ENCODE measurements at places on chromosomes 5 and 9. TPM values are rescaled to one million over a fixed set of nuclear protein-coding genes. Genes with fewer than 3 reads are reported as not detected.

The PAX5 gene
- total RNA-seq: 0.08 TPM

- no peak for DNase-seq
- H3K27me3 ChIP-seq: no peaks in the 10 kb centered on the region
- H3K36me3 ChIP-seq: no peaks in the 10 kb centered on the region
Observed at GRCh38 chr5:68748101-68748500, 345.7 kb upstream of the SLC30A5 start.

DNA sequence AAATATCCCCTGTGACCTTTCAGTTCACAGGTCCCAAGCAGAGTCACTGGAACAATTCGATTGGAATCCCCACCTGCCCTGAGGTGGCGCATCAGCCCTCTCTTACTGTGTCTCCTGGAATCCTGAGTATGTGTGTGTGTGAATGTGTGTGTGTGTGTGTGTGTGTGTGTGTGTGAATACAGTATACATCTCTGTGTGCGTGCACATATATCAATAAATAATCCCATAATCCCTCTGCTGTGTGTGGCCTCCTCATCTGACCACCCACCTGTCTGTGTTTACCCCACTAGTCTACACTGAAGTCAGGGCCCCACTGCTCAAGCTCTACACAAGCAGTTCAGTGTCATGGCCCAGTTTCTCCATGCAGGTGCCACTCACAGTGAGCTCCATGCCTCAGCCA is 187.4 kb downstream of the ERCC6L2 start:
- no peaks in the 10 kb centered on the region for H3K4me1 ChIP-seq
- H3K36me3 ChIP-seq: no peaks in the 10 kb centered on the region
- DNase-seq: no peak
- no peaks in the 10 kb centered on the region for H3K27me3 ChIP-seq

- H3K27ac ChIP-seq: peak within 1 kb of the TSS; percentile 32
- H3K27me3 ChIP-seq: no peaks in the 10 kb centered on the region
- H3K36me3 ChIP-seq: no peaks in the 10 kb centered on the region
- peak; percentile 34 for DNase-seq
Observed at GRCh38 chr9:73151653-73152542, at the start of gene ANXA1. ANXA1 (plus strand) TSS chr9:73151865; CDS start chr9:73158536, 6,671 bp downstream.

- no peak overlapping the region for H3K27ac ChIP-seq
- no peaks in the 10 kb centered on the region for H3K36me3 ChIP-seq
- no peak overlapping the region for H3K4me3 ChIP-seq
- DNase-seq: no peak
Observed at GRCh38 chr5:176732306-176732705, 78.1 kb upstream of the UNC5A start.

The PDCD1LG2 gene
- total RNA-seq: 0.15 TPM

DNA sequence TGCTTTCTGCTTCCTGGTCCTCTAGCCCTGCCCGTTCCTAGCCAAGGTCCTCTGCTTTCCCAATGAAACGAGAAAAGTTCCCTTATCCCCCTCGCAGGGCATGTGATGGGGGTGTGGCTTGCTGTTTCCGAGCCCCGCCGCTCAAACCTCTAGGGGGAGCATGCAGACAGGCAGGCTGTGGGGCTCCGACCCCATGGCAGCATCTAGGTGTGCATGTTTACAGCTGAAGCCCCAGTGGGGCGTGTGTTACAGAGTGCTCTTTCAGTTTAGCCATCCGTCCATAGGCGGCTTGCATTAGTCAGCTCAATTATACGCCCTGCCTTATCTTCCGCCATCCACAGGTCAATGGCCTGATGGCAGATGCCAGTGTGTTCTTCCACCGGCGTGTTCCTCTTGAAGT is 48.3 kb upstream of the SPATA31E1 start:
- no peaks in the 10 kb centered on the region for H3K27me3 ChIP-seq
- H3K4me3 ChIP-seq: no peak overlapping the region
- DNase-seq: peak; percentile 27
- H3K4me1 ChIP-seq: no peaks in the 10 kb centered on the region
- no peaks in the 10 kb centered on the region for H3K36me3 ChIP-seq

- no peaks in the 10 kb centered on the region for H3K36me3 ChIP-seq
- no peak for DNase-seq
- no peaks in the 10 kb centered on the region for H3K4me1 ChIP-seq
- H3K4me3 ChIP-seq: no peak overlapping the region
- H3K27me3 ChIP-seq: no peaks in the 10 kb centered on the region
Observed at GRCh38 chr9:15944341-15944740, 391.5 kb downstream of the CCDC171 start.

DNA sequence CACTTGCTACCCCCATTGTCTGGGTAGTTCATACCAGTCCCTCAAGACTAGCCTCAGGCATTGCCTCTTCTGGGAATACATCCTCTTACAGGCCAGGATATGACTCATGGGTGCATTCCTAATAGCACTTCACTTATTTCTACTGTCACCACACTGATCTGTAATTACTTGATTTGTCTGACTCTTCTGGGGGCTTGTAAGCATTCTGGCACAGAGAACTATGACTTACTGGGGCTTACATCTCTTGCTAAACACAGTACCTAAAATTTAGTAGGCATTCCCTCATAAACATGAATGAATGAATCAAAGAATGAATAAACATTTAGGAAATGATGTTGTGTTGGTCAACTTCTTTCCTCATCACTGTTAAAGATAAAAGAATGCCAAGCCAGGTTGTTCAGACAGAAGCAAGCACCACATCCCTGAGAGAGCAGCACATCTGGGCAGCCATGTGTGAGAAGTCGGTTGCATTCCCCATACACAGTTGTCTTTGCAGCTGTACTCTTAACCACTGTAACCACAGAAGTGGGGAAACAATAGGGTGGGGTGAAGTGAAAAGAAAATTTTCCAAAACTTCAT is 27.6 kb downstream of the IL7R start:
- no peaks in the 10 kb centered on the region for H3K27me3 ChIP-seq
- no peak for DNase-seq
- no peak overlapping the region for H3K4me3 ChIP-seq
- H3K4me1 ChIP-seq: no peaks in the 10 kb centered on the region
- H3K27ac ChIP-seq: no peak overlapping the region

The UBAP2 gene
- total RNA-seq: 26.9 TPM

DNA sequence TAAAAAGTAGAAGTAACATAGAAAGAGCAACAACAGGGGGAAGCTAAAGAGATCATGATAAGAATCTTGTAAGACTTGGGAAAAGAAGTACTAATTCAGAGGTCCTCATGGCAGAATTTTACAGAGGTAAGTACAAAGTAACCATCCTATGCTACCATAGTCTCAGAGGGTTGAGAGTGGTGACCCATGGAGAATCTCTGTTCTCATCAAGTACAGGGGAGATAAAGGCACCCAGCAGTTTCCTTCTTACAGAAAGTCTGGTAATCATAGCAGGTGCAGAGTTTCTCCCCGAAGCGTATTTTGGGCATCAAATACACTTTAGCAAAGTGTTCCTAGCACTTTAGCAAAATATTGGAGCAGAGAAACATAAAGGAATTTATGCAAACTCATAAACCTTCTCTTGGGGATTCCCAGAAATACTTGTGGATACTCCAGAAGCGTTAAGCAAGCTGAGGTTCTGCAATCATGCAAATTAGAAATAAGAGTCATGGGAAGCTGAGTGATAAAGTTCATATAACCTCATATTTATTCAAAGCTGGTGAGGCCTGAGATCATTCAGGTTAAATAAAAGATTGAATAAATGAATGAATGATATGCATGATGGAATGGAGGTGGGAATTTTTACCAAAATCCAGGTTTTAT is 101.0 kb upstream of the SMC2 start:
- no peak for DNase-seq
- no peaks in the 10 kb centered on the region for H3K27me3 ChIP-seq
- no peaks in the 10 kb centered on the region for H3K4me1 ChIP-seq
- H3K36me3 ChIP-seq: no peaks in the 10 kb centered on the region
- no peak overlapping the region for H3K27ac ChIP-seq
- H3K4me3 ChIP-seq: no peak overlapping the region

- no peaks in the 10 kb centered on the region for H3K36me3 ChIP-seq
- DNase-seq: no peak
- no peaks in the 10 kb centered on the region for H3K27me3 ChIP-seq
- H3K4me1 ChIP-seq: no peaks in the 10 kb centered on the region
Observed at GRCh38 chr5:18807256-18808149, 1173.2 kb downstream of the TAF11L14 start.

- H3K4me1 ChIP-seq: no peaks in the 10 kb centered on the region
- H3K27ac ChIP-seq: no peak overlapping the region
- H3K4me3 ChIP-seq: no peak overlapping the region
- DNase-seq: no peak
Observed at GRCh38 chr5:1014346-1014745, 5.7 kb downstream of the NKD2 start.

- H3K27ac ChIP-seq: no peak overlapping the region
- no peak for DNase-seq
- H3K36me3 ChIP-seq: no peaks in the 10 kb centered on the region
- H3K4me3 ChIP-seq: no peak overlapping the region
- no peaks in the 10 kb centered on the region for H3K27me3 ChIP-seq
- H3K4me1 ChIP-seq: no peaks in the 10 kb centered on the region
Observed at GRCh38 chr5:11588803-11589202, 315.4 kb downstream of the CTNND2 start.

DNA sequence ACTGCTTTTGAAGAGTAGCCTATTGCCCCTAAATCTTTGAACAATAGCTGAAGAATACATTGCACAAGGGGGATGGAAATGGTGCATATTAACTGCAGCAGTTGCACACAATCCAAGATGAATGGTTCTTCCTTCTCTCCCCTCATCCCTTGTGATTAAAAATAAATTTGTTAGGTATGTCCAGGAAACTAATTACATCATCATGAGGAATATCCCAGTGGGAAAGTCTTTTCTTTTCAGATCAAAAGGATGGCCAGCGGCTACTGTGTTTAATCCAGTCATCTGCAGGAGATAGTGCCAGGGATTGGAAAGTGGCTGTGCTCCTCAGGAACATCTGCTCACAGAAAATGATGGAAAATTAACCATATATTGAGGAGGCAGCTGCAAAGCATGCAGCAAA is 508.4 kb upstream of the SEMA6A start:
- H3K27ac ChIP-seq: no peak overlapping the region
- H3K4me1 ChIP-seq: no peaks in the 10 kb centered on the region
- H3K27me3 ChIP-seq: no peaks in the 10 kb centered on the region
- no peak for DNase-seq
- H3K4me3 ChIP-seq: no peak overlapping the region
- H3K36me3 ChIP-seq: no peaks in the 10 kb centered on the region

GRCh38 chr5:59356813-59357380 is 536.6 kb downstream of the PDE4D start:
- no peak for DNase-seq
- H3K27me3 ChIP-seq: no peaks in the 10 kb centered on the region
- no peaks in the 10 kb centered on the region for H3K4me1 ChIP-seq
- H3K4me3 ChIP-seq: no peak overlapping the region

- no peaks in the 10 kb centered on the region for H3K4me1 ChIP-seq
- H3K27ac ChIP-seq: no peak overlapping the region
- H3K36me3 ChIP-seq: no peaks in the 10 kb centered on the region
- H3K4me3 ChIP-seq: no peak overlapping the region
Observed at GRCh38 chr5:33408816-33409215, 31.9 kb upstream of the TARS1 start.

DNA sequence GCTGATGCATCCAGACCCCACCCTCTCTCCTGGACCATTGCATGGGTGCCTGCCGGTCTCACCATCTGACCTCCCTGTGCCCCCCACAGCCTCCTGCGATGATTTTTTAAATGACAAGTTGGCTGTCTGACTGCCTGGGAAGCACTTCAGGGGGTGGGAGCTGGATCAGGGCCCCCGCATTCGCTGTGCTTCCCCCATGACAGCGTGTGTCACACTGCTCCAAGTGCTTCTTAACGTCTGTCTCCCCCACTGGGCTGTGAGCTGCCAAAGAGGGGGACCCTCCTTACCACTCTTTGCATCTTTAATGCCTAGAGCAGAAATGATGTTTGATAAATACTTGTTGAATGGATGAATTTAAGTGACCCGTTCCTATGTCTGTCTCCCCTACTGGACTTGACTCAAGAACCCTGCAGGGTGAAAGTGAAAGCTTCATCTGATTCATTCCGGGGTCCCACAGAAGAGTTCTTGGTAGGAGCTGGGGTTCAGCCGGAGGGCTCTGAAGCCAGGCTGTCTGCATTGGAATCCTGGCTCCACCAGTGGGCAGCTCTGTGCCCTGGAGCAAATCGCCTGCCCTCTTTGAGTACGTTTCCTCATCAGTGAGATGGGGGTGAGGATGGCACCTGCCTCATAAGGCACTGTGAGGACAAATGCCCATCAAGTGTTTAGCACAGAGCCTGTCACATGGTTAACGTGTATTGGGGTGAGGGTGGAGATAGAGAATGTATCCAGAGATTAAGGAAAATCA is 7.6 kb upstream of the EGR1 start:
- H3K27me3 ChIP-seq: no peaks in the 10 kb centered on the region
- H3K36me3 ChIP-seq: no peaks in the 10 kb centered on the region
- DNase-seq: no peak
- H3K4me1 ChIP-seq: no peaks in the 10 kb centered on the region

- no peak overlapping the region for H3K4me3 ChIP-seq
- H3K36me3 ChIP-seq: no peaks in the 10 kb centered on the region
- no peak for DNase-seq
Observed at GRCh38 chr9:90979138-90979551, 177.5 kb downstream of the SYK start.

The FAM151B gene
- 1.4 TPM for total RNA-seq

DNA sequence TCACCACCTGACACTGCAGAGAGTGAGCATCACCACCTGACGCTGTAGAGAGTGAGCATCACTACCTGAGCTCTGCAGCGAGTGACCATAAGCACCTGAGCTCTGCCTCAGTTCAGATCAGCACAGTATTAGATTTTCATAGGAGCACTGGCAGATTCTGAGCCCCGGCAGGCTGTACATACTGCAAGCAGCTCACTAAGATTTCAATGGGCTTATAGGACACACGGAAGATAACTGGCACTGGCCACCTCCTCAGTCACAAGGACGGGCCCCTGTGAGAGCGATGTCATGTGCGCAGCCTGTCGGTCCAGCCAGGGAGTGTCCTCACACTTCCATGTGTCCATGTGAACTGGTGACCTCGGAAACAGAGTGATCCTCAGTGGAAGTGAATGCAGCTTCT is 153.5 kb upstream of the IRX2 start:
- no peak overlapping the region for H3K4me3 ChIP-seq
- no peaks in the 10 kb centered on the region for H3K36me3 ChIP-seq
- no peaks in the 10 kb centered on the region for H3K27me3 ChIP-seq
- H3K4me1 ChIP-seq: no peaks in the 10 kb centered on the region
- no peak overlapping the region for H3K27ac ChIP-seq
- no peak for DNase-seq

GRCh38 chr5:144697847-144698262 is 527.2 kb downstream of the KCTD16 start:
- no peak overlapping the region for H3K27ac ChIP-seq
- no peaks in the 10 kb centered on the region for H3K27me3 ChIP-seq
- no peak for DNase-seq
- H3K4me1 ChIP-seq: no peaks in the 10 kb centered on the region

DNA sequence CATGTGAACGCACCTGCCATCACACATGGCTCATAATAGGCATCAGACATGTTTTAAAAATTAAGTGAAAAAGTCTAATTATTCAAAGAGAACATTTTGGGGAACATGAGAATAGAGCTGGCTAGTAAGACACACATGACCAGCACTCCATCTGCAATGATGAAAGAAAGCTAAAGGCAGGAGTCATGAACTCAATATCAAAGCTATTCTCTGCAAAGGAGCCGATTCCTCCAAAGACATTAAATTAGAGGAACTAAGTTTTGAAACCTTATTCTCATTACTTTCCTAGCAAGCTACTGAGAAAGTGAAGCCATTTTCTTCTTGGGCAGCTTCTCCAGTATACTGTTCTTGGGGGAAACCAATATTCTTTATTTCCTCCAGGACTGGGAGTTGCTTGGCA is 172.0 kb downstream of the CRB2 start:
- H3K4me3 ChIP-seq: no peak overlapping the region
- no peaks in the 10 kb centered on the region for H3K27me3 ChIP-seq
- H3K27ac ChIP-seq: no peak overlapping the region
- no peak for DNase-seq

Data from colonic mucosa (tissue), 4 donors.